ENCODE measurements at places on chromosomes 2 and 18.

DNA sequence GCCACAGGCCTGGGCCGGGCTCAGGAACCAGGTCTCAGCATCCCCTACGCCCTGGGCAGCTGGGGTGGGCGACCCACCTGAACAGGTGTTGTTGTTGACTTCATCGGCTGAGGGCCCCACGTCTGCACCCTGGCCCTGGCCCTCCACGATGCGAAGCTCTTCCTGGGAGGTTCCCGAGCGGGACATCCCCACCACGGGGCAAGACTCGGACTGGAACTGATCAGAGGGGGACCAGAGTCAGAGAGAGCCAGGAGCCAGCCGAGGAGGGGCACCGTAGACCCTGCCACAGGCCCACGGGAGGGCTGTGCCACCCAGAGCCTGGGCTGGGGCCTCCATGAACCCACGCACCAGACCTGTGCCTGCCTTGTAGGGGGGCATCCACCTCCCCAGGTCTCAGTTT lies 54.3 kb downstream of the AQP12A start:
- DNase-seq, result no peak

DNA sequence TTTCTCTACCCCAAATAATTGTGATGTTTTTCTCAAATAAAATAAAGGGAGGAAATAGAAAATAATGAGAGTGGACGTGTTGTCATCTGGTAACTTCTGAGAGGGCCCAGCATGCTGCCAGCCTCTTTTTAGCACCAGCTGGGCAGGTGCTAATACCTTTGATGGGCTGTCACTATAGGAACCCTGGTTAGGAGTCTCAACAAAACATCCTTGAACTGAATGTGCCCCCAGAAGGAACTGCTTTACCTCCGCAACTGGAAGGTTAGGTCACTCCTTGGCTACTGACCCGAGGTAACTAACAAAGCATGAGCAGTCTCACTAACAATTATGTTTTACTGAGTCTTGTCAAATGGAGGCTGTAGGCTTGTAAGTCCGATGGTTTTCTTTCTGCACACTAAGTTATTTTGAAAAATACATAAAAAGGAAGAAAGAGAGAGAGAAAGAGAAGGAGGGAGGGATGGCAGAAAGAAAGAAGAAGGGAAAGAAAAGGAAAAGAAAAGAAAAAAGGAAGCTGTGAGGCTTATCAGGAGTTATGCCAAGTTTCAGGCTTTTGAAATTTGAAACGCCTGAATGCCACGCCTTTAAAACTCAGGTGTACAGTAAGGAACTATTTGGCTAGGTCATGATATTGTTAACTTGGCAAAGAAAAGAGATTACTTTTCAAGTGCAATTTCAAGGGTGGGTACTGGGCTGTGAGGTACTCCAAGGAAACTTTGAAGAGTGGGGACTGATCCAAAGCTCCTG lies 91.0 kb downstream of the TGIF1 start:
- no peak for DNase-seq

GRCh38 chr18:76188097-76188496 lies 306.9 kb downstream of the ZNF516 start:
- DNase-seq, result no peak

GRCh38 chr2:183389546-183390080 lies 265.4 kb downstream of the NUP35 start:
- no peak for DNase-seq

DNA sequence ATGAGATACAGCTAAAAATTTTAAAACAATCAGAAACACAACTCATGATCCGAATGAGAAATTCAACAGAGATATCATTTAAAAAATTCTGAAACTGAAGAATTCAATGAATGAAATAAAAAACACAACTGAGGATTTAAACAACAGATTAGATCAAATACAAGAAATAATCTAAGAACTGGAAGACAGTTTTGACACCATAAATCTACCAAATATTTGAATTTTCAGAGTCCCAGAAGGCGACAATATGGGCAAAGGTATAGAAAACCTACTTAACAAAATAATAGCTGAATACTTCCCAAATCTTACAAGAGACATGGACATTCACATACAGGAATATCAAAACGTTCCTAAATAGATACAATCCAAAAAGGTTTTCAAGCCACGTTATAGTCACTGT lies 221.9 kb downstream of the OTX1 start:
- DNase-seq, result no peak
